T-helper 17 cell (primary cell): ENCODE measurements at places on chromosomes 6 and 20. TPM values are rescaled to one million over a fixed set of nuclear protein-coding genes. Genes with fewer than 3 reads are reported as not detected.

PXDC1 gene
- total RNA-seq: 3.6 TPM

CGAS gene
- total RNA-seq: 21.4 TPM

SUMO4 gene
- 11.4 TPM for total RNA-seq

MDFI gene
- total RNA-seq: not detected

KCNK5 gene
- total RNA-seq: 0.78 TPM

EIF6 gene
- total RNA-seq: 43.6 TPM

DNA sequence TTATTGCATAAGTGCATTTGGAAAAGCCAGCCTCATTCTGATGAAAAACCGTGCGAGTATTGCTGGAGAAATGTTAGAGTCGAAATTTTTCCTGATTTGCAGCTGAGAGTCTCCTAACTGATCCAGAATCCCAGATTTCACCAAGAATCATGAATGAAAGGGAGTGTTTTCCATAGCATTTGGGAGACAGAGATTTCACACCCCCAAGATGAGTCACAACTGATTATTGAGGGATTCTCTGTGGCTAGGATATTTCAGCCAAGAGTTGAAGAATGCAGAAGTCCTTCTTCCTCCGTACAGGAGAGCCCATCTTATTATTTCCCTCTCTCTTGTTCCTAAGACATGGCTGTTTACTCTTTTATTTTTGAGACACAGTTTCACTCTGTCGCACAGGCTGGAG, 82.2 kb upstream of the SALL4 start:
- DNase-seq: no peak

DNA sequence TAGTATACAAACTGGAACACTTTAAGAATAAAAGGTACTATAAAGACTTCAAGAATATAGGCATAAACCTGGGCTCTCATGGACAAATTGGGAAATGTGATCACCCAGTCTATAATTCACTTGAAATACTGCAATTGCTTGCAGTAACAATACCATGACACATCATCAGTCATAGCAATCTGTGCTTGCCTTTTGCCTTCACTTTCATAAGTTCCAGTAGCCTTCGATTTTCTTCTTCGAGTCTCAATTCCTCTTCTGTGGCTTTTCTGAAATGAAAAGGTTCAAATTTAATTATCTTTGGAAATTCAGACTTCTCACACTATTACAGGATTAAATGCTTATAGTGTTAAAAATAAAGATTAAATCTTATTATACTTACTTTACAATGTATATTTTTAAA, 96.3 kb upstream of the ZBTB24 start:
- DNase-seq: no peak

DNA sequence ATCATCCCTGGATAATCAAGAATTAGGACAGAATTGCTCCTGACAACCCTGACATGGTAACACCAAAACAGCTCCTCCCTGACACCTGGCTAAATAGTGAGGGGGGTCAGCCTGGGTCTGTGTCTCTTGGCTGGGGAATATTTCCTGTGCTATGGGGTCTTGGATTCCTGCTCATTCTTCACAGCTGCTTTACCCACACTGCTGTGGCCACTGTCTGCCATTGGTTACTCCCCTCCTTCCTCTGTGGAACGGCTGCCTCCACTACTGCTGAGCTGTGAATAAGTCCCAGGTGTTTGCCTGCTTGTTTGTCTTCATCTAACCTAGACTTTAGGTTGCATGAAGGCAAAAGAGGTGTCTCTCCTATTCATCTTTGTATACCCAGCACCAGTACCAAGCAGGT, 33.9 kb upstream of the TXLNB start:
- DNase-seq: no peak

DNA sequence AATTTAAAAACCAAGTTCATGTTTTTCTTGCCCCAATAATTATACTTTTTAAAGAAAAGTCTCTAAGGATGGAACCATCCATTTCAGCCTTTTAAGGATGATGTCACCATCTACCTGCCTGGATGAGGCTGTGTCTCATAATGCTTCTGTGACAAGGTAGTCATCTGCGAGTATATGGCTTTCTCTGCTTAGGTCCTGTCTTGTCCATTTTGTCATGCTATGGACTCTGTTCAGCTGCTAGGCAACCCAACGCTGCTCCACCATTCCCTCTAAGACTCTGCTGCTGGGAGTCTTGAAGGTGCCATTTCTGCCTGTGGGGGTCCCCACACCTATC, 459.8 kb upstream of the RUNX2 start:
- DNase-seq: no peak

- DNase-seq: no peak
Measured at GRCh38 chr6:169316651-169317050, 63.0 kb upstream of the THBS2 start.

- no peak for DNase-seq
Measured at GRCh38 chr20:32823737-32824588, 4.2 kb downstream of the MAPRE1 start.

DNA sequence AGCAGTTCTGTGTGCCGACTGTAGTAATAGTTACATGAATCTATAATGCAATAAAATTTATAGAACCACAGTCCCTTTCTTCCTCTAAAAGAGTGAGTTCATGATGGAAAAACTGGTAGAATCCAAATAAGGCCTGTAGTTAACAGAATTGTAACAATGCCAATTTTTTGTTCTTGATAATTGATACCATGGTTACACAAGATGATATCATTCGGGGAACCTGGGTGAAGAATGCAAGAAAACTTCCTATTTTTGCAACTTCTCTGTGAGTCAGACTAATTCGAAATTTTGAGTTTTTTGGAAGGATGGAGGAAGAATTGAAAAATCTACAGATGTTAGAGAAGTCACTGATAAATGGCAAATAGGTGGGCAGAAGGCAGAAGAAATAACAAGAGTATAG, 381.8 kb downstream of the CDKAL1 start:
- no peak for DNase-seq

DNA sequence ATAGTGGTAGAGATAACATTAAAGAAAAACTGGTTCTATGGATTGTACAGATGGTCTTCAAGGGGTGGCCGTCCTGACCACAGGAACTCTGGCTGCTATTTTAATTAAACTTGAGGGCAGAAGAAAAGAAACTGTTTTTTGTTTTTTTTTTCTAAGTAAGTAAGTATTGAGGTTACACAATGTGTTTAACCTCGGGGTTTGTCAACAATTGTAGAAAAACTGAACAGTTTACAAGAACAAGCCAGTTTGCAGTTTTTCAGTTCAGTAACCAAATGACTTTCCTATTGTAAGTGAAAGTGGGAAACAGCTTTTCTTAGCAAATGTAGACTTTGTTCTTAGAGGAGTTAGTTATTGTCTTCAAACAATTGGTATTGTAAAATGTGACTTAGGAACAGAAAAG, 77.0 kb downstream of the PLCB1 start:
- DNase-seq: no peak

GRCh38 chr20:57012691-57013090, 253.8 kb downstream of the BMP7 start:
- no peak for DNase-seq

DNA sequence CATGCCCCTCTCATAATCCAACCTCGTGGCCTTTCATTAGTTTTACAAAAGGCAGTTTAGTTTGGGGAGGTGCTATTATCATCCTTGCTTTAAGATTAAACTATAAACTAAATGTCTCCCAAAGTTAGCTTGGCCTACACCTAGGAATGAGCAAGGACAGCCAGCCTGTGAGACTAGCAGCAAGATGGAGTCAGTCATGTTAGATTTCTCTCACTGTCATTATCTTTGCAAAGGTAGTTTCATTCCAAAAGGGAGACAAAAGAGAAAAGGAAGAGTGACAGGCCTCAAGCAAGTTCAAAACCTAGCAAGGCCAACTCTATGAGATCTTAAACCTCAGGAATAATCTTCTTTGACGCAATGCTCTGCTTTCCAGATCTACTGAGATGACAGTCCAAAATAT, 232.2 kb downstream of the UBE3D start:
- DNase-seq: no peak

GRCh38 chr6:82906951-82907350, 158.7 kb downstream of the UBE3D start:
- DNase-seq: no peak

- no peak for DNase-seq
Measured at GRCh38 chr6:152225241-152225934, 411.8 kb downstream of the SYNE1 start.

- DNase-seq: no peak
Measured at GRCh38 chr6:114096561-114097172, 125.7 kb upstream of the HDAC2 start.

DNA sequence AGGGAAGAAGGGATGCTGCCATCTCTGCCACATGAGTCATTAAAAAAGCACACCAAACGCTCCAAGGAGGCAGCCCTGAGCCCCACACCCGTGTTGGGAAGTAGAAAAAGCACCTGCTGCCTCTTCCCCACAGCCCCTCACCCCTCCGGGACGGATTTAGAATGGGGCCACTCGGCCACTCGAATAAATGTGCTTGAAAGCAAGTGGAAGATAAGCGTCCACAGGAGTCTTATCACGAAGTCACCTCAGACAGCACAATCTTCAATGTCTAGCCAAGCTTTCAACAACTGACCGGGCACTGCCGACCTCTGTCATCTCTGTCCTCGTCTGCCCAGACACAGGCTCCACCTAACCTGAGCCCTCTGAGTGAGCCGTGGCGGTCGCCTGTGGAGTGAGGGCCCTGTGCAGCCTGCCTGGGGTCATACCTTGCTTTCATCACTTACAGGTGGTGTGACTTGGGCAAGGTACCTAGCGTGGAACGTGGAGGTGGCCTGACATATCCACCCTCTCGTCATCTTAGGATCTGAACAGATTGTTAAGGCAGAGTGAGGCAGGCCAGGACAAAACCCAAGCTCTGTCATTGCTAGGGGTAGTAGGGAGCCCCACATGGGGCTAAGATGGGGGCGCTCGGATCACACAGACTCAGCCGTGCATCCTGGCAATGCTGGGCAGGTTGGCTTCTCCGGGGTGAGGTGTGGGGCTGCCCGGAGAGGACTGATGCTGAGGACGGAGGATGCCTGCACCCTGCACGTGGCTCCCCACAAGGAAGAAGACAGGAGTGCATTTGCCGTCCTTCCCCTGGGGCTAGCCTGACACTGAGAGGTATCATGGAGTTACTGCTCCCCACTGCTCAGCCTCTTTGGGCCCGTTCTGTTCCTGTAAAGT, 34.8 kb downstream of the PSMG4 start:
- DNase-seq: no peak

DNA sequence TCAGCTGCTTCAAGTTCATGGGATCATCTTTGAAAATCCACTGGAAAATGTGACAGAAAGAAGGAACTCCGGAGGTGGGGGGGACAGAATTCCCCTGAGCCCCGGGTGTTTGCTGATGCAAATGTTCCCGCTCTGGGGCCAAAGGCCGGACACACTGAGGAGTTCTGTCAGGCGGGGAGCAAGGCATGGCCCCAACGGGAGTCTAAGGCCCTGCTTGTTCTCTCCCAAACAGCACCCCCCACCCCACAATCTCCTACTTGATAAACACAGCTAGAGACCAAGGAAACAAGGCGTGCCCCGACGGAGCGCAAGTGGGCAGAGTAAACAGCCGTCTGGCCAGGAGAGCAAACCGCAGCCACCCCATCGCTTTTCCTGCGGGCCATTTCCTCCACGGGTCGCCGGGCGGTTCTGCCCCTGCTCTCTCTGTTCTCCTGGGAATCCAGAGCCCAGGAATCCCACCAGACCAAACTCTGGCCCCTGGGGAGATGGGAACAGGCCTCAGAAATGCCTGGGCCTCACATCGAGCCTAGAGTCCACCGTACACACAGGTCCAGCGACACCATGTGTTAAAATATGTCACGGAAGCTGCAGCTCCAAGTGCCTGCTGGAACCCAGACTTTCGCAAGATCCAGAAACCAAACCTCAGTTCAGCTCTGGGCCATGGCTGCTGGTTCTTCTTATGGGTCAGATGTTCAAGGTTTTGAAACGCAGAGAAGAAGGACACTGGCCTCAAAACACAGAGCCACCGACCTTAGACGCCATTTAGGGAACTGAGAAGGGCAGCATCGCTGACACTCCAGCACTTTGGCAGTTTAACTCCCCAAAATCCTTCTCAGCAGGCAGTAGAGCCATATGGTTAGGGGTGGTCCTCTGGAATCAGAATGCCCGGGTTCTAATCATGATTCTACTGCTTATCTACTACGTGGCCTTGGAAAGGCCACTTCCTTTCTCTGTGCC, 104.2 kb downstream of the PREX1 start:
- no peak for DNase-seq

GRCh38 chr20:53910351-53911002, 159.9 kb downstream of the BCAS1 start:
- no peak for DNase-seq

DNA sequence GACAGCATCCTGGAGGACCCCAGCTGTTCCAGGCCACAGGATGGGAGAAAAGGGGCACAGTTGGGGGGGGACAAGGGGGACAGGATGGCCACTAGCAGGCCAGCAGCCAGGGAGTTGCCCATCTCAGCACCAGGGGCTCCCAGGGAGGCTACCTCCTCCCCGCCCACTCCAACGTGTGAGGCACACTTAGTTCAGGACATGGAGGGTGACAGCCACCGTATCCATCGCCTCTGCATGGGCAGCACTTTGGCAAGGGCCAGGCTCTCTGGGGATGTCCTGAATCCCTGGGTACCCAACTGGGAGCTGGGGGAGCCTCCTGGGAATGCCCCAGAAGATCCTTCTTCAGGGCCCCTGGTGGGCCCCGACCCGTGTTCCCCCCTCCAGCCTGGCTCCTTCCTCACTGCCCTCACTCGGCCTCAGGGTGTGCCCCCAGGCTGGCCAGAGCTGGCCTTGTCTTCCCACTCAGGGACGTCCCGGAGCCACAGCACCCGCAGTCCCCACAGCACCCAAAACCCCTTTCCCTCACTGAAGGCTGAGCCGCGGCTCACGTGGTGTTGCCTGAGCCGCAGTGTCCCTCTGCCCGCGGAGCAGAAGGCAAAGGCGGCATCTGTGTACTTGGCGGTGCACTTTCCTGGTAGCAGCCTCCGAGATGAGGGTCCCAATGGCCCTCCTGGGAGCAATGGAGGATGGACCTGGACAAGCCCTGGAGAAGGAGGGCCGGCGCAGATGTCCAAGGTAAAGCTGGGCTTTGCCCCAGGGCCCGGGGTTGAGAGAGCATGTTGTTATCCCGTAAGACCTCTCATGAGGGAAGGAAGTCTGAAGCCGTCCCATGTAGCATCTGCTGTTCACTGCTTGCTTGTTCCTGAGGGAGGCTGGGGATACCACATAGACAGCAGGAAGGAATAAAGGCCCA, 30.7 kb downstream of the ZNF831 start:
- no peak for DNase-seq

DNA sequence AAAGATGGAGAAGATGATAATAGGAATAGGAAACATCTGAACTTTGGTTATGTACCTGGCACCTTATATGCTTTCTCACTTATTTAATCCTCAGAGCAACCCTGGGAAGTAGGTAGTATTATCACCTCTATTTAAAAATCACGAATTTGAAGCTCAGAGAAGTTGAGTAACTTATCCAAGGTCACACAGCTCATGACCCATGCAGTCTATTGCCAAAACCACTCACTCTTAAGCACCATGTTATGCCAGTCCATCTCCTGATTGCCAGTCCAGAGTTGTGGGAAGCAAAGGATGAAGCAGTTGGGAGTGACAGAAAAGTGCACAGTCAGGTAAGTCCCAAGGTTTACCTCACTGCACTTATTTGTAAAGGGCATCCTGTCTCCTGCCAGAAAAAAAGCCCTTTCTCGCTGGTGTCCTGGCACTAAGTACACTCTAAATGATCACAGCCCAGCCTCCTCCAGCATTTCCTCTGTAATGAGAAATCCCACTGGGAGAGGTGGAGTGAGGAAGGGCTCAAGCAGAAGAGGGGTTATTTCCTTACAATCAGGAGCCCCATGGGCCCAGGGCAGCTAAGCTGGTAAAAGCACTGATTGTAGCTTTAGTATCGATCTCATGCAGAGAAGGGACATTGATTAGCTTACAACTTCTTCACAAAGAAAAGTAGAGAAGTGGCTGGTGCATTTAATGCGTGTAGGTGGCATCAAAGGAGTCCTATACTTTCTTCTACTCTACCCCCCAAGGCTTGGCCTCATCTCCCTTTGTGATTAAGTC, 21.3 kb upstream of the SCGN start:
- DNase-seq: no peak
